ENCODE measurements at places on chromosomes 11 and 22.

DNA sequence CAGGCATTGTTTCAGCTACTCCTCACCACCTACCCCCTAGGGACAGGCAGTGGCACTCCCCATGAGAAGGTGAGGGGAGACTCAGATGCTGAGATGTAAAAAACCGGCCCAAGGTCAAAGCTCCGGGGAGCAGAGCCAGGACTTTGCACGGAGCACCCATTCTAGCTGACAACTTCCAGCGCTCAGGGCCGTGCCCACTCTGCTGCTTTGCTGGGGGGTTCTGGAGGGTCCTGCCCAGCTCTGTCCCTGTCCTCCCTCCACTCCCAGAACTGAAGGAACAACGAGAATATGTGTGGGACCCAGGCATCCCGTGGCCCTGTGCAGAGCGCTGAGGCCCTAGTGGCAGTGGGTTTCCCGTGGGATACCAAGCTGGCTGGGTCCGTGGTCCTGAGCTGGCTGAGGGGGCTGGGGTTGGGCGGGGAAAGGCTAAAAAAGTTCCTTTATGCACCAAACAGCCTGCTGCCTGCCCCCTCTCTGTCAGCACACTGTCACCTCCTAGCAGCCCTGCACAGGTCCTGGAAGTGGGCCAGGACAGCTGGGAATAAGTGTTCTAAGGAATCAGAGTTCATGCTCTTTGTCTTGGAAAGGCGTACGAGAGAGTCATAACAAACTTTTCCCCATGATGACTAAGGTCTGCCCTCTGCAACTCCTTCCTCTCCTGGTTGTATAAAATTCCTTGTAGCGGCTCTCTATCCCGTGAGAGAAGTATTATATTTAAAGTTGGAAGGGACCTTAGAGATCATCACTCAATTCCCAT lies 1.9 kb downstream of the MS4A10 start:
- no peak for DNase-seq

GRCh38 chr11:1171985-1172728 lies 14.4 kb downstream of the MUC5AC start:
- DNase-seq, result no peak

DNA sequence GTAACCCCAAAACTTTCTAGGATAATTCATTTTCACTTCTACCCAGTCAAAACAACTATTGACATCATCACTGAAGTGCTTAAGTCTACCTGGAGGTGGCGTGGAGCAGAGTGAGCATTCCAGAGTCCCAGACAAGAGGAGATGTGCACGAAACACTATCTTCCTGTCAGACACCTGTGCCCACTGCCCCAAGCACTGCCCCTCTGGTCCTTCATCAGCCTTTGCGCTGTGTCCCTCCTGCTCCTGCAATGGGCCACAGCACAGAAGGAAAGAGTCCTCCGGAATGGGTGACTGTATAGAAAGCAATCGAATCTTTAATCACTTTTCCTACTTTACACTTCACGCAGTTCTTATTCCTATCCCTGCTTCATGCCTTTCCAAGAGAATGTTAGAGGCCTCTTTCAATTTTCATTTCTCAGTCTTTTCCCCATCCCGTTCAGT lies 512 bp upstream of the GRIA4 start:
- no peak for DNase-seq

DNA sequence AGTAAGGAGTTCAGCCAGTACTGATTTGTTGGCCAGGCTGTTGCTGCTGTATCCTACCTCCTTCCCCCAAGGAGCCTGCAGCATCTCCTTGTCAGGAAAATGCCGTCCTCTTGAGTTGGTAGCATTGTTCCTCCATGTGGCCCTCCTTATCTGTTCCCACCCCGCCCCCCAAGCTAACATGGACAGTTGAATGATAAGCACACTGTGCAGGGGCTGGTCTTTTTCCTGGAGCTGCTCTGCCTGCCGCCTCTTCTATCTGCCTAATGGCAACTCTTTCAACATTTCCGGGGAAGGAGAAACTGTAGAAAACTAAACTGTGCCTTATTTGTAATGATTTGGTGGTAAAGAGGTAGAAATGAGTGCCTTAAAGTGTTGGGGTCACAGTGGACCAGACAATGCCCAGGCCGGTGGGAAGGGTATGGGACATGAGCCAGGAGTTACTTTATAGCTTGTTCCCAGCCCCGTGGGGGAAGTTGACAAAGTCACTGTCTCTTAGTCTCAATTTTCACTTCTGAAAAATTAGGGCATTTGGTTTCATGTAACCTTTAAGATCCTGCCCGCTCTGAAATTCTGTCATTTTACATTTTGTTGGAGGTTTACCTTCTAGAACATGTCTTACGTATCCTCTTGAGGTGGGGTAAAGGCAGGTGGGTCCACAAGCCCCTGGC lies 4.5 kb downstream of the FAM118A start:
- DNase-seq, result no peak

DNA sequence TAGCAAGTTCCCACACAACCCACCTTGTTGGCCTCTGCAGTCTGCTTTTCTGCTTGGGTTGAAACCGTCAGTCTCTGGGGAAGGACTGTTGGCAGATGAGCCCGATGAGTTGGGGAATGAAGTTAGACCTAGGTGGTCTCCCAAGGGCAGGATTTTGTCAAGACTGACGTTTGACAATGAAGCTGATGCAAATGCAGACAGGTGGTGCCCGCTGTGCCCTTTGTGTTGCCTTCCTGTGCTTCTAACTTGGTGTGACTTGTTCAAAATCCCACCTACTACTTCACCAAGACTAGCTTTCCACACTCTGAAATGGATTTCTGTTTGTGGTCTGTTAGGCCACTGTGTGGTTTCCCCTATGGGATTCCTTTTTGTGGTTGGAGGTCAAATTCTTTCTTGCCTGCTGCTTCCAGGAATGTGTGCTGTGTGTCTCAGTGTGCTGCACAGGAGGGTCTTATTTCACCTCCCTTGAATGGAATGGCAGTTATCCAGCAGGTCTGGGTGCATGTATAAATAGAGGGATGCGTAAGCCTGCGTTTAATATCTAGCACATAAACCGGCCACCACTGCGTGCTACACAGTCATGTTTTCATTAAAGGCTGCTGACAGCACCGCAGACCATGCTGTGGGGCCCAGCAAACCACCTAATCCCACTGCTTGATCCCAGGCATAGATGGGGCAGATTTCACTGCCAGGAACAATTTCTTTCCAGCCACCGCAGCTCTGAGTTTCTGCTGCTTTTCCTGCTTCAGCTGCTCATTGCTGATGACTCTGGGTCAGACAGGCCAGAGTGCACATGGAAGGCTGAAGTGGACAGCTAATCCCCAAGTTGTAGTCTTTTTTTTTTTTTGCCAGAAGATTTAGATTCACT lies 44.8 kb downstream of the ADAMTS8 start:
- DNase-seq, result no peak

DNA sequence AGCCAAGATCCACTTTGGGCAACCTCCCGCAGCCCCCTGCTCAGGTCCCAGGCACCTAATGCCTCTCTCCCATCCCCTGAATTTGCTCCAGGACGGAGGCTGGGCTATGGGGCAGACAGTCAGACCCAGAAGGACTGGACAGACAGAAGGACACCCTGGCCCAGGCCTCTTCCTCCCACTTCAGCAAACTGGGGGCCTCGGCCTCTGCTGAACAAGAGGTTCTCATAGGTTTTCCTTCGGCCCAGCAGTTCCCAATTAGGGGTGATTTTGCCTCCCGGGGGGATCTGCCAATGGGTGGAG lies 3.7 kb downstream of the SPI1 start:
- DNase-seq, result no peak

- no peak for DNase-seq
Observed at GRCh38 chr11:16365581-16366228, 9.4 kb upstream of the SOX6 start.

DNA sequence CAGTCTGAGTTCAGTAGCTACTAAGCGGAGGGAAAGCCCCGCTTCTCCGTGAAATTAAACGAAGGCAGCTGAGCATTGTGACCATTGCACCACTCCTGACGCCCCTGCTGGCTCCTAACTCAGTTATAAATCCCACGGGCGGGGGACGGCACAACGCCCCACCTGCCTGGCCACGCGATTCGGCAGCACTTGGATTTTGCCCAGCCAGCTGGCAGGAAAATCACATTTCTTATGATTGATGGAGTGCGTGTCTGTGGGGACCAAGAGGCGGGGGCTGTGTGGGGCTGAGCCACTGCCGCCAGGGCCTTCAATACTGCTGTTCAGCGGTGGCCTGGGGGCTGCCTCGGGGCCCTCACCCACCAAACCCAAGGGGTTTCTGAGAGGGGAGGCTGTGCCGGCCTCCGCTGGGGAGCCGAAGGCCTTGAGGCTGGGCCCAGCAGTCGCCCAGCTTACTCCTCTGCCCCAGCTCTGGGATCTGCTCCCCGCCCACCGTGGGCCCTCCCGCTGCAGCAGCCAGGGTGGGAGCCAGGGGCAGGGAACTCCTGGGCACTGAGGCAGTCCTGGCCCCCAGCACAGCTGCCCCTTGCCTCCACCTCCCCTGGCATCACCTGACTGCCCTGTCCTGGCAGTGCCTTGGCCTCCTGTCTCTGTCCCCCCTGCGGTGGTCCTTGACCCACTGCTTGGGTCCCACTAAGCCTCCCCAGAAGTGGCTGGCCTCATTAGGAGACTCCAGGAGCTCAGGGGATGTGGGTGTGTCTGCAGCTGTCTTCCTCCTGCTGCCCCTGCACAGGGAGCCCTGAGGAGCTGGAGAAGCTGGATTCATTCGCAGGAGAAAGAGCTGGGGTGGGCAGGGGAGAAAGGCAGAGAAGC lies 30.7 kb downstream of the SHISAL1 start:
- no peak for DNase-seq

GRCh38 chr11:72236774-72237111 lies 7.2 kb downstream of the PHOX2A start:
- no peak for DNase-seq

DNA sequence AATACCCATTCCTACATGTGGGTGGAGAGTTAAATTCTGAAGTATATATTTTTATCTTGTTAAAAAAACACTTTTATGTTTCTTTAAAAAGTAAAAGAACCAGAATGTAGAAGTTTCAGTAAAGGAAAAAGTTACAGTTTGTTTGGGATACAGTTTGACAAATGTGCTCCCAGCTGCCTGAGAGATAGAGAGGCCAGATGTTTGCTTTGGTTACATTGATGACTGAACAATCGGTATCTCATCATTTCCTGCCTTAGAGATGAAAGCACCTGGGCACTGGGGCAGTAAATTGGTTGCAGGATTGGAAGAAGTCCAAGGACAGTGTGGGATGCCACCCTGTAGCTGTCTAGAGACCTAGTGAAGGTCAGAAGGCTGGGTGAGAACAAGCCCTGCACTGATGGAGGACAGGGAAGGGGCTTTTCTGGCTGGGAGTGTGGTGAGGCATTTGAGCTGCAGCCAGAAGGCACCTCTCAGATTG lies 16.6 kb downstream of the MED15 start:
- no peak for DNase-seq

- DNase-seq, result no peak
Observed at GRCh38 chr11:5596607-5597201, at the start of gene TRIM6. Gene TRIM6 (plus strand): TSS chr11:5596637. CDS start chr11:5596898, 261 bp downstream.

DNA sequence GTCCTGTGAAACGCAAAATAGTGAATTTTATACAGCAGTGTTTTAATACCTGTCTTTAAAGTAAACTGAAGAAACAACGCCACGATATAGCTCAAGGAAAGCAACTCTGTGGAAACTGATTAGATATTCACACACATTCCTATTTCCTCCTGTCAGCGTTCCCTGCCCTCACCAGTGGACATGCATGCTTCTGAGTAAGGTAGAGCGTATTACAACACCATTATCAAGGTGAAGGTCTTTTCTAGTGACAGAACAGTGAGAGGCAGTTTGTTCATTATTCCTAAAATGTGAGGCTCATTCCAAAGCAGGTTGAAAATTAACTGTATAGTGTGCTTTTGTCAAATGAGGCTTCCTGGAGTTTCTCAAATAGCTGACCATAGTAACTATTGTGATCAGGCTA lies 153.1 kb downstream of the DDX10 start:
- DNase-seq, result no peak

DNA sequence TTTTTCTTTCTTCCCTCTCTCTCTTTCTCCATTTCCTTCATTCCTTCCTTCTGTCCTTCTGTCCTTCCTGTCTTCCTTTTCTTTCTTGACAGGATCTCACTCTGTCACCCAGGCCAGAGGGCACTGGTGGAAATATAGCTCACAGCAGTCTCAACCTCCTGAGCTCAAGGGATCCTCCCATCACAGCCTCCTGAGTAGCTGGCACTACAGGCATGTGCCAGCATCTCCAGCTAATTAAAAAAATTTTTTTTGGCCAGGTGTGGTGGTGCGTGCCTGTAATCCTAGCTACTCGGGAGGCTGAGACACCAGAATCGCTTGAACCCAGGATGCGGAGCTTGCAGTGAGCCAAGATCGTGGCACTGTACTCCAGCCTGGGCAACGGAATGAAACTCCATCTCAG lies 4.8 kb upstream of the DUSP8 start:
- DNase-seq, result no peak

GRCh38 chr11:47857485-47857884 lies 9.3 kb upstream of the NUP160 start:
- no peak for DNase-seq

DNA sequence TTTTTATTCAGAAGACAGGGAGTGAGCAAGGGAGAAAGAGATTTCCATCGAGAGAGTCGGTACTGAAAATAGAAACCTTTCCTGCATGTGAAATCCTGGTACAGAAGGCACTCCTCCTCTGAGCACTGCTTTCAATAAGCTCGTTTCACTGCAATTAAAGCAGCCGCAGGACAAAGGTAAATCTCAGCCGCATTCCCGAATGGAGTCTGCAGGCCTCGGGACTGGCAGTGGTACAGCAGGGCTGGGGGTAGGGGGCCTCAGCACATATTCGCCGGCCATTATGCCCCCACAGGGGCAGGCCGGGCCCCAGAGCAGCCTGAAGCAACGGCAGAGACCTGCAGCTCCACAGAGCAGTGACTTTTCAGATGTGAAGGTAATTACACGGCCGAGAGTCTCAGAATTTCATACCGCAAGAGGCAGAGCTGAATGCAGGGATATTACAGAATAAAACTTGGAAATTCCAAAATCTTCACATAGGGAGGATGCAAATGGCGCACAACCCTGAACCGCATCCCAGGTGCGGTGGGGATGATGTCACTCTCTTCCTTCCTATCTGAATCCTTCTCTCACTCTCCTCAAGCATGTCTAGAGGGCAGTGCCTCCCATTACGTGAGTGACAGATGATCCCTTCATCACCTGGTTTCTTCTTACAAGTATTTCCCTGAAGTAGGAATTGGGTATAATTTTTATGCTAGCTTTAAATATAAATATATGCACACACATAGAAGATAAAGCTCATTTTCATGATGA lies 622.1 kb downstream of the OPCML start:
- no peak for DNase-seq
